ENCODE measurements at places on chromosomes 1 and 21.
A peak's percentile ranks its signal among the peaks of the same experiment; 100 is the strongest.

DNA sequence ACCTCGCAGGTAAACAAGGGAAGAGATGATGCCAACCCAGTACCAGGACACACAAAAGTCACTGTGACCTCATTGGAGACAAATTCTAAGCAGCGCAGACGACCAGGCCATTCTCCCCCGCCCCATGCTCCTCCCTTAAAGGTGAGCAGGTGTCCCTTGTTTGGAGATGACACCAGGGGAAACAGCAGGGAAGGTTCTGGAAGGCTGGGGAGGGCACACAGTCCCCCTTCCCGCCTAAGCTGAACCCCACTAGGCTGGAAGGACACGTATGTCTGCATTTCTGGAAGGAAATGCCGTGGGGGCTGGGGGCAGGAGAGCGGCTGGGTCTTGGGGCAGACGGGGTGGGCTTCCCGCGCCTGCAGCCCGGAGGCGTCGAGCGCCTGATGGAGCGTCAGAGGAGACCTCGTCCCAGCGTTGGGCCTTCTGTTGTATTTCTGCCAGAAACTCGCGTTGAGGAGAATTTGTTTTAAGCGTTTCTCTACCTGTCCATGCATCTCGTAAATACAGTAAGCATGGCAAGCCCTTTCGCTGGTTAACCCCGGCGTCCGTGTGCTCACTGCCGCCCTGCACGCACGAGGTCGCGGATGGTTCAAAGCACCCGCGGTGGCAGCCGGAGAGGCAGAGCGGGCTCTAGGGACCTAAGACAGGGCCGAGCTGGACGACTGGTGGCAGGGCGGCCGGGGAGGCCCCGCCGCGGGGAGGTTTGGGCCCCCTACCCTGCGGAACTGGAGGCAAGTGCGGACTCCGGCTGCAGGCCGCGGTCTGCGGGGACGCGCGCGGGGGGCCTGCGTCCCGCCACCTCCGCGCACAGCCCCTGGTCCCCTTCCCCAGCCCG is 1.2 kb upstream of the LHX4 start:
- DNase-seq, result no peak

GRCh38 chr1:184199438-184200085 is 148.0 kb downstream of the TSEN15 start:
- DNase-seq, result no peak

DNA sequence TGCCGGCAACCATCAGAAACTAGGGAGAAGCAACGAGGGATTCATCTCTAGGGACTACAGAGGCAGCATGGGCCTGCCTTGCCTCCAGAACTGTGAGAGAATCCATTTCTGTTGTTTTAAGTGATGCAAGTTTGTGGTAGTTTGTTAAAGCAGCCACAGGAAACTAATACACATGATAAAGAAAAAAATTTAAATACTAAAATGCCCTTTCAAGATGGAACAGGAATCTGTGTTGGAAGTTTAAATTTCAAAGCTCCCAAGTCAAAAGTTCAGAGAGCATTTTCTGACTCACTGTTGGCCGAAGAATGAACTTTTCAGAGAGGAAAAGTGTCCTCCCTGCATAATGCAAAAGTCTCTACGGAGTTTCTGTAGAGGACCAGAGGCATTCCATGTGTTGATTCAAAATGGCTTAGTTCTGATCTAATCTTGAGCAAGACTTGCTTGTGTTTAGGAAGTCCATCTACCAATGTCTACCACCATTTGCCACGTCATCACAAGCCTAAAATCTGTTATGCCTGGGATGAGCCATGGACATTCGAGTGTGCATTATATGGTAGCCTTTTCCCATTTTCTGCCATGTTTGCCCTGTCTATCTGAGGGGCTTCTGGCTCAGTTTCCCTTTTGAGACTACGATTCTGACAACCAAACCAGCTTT is 22.4 kb upstream of the ARHGAP29 start:
- DNase-seq, result no peak

GRCh38 chr1:111541721-111542120 is 38.3 kb upstream of the ADORA3 start:
- no peak for DNase-seq

GRCh38 chr1:14803002-14803789 is 204.7 kb downstream of the KAZN start:
- DNase-seq, result no peak

DNA sequence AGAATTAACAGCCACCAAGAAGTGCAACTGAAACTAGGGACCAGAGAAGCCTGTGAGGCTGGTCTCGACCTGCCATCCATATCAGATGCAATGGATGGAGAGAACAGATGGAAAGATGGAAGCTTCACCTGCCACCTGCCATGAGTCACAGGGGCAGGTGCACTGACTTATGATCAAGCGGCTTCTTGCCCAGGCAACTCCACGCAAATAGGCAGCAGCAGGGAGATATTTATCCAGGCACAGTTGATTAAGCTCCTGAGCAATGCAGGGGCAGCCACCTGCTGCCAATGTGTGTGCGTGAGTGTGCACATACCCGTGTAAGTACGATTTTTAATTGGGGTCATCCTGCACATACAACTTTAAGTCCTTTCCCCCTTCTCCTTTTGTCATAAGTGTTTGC is 174.2 kb downstream of the PTPRU start:
- DNase-seq, result no peak

- no peak for DNase-seq
Measured at GRCh38 chr1:204866051-204866596, 4.5 kb upstream of the NFASC start.

DNA sequence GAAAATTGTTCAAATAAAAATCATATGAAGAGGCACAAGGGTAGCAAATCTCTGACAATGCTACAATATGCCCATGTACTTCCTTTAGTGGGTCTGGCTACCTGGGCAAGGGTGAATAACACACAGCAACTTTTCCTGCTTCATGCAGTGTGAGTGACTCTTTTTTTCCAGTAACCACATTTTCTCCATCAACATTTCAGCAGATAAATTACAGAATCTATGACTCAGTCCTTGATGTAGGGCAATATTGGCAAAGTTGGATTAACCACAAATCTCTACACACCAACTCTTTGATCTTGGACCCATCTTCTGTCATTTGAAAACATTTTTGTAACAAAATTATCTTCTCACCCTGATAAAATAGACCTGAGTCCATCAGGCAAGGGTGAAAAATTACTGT is 31.7 kb downstream of the ERICH3 start:
- no peak for DNase-seq

DNA sequence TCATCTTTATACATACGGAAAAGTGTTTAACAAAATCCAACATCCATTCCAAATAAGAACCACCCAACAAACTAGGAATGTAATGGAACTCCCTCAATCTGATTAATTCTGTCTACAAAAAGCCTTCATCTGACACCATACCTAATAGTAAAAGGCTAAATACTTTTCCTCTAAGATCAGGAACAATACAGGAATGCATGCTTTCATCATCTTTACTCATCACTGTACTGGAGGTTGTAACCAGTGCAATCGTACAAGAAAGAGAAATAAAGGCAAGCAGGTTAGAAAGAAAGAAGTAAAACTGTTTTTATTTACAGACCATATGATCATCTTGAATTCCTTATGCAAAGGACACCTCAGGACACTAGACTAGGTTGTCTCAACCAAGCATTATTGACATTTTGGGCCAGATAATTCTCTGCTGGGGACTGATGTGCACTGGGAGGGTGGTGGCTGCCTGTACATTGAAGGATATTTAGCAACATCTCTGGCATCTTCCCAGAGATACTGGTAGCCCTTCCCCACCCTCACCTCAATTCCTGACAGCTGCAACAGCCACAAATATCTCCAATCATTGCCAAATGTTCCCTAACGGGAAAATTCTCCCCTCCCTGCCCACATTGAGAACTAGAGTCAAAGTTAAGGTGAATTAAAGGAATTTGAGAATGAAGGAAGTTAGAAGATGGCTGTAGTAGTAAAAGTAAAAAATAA is 30.6 kb upstream of the INSL5 start:
- no peak for DNase-seq

- peak; percentile 30 for DNase-seq
Measured at GRCh38 chr1:20731057-20731991, 1.2 kb downstream of the SH2D5 start.

DNA sequence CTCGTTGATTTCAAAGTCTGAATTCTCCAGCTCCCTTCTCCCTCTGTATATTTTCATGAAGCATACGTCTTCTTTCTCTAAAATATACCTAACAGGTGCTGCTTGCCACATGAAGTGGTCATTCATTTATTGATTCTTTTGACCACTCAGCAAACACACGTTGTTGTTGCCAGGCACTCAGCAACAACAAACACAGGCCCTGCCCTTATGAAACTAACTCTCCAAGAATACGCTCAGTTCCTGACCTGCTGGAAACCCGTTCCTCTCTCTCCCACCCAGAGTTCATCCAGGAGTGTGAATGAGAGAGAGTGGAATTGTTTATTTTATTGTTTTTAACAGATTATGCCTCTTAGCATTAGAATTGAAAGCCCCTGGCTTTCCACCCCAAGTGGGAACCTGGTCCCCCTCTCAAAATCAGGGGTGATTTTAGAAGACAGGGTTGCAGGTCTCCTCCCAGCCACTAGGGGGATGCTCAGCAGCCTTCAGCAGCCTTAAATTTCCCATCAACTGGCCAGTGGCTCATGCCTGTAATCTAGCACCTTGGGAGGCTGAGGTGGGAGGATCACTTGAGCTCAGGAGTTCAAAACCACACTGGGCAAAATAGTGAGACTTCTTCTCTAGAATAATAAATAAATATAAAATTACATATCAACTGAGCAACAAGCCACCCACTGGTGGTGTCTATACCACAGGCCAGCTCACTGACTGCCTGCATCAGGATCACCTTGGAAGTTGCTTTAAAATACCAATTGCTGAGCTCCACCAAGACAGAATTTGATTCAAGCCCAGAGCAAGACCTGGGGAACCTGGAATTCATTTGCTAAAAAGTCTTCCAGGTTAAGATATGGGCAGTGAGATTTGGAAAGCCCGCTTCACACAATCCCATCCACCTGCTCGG is 181.0 kb upstream of the KLHDC7A start:
- DNase-seq, result no peak

DNA sequence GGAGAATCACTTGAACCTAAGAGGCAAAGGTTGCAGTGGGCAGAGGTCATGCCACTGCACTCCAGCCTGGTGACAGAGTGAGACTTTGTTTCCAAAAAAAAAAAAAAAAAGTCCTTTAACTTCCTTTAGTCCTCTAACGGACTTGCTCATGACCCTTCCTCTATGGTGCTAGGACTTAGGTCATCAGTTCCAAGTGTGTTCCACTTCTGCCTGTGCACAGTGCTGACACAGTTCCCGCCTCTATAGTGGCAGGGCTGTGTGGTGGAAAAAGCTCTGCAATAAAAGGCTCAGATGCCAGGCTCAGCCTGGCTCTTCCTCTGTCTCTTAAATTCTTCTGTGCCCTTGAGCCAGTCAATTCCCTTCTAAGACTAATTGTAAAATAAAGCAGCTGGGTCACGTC is 22.0 kb downstream of the CC2D1B start:
- DNase-seq, result no peak

- DNase-seq, result no peak
Measured at GRCh38 chr1:195516036-195516435, 1092.2 kb downstream of the KCNT2 start.

DNA sequence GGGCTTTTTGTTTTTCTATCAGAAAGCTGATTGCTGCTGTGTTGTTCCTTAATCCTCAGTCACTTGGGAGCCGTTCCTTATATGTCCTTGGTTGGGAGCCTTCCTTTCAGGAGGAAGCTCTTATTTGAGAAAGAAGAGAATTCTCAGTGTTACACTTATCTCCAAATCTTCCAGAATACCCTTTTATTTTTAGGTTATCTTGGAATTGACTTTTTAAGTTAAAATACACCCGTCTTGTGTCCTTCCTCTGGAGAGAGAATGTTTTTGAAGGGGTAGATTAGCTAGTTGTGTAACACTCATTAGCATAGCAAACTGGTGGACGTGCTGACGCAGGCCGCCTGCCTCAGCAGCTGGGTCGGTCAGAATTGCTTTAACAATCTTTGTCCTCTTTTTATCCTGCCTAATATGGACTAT is 42.1 kb downstream of the LRRC8B start:
- DNase-seq, result no peak

GRCh38 chr1:207240325-207241101 is 81.0 kb upstream of the CD55 start:
- DNase-seq, result no peak

GRCh38 chr1:159188375-159188788 is 16.3 kb upstream of the ACKR1 start:
- no peak for DNase-seq

DNA sequence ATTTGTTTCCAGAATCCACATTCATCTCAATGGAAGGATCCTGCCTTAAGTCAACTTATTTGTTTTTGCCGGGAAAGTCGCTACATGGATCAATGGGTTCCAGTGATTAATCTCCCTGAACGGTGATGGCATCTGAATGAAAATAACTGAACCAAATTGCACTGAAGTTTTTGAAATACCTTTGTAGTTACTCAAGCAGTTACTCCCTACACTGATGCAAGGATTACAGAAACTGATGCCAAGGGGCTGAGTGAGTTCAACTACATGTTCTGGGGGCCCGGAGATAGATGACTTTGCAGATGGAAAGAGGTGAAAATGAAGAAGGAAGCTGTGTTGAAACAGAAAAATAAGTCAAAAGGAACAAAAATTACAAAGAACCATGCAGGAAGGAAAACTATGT is 2.6 kb downstream of the GADD45A start:
- DNase-seq, result no peak

DNA sequence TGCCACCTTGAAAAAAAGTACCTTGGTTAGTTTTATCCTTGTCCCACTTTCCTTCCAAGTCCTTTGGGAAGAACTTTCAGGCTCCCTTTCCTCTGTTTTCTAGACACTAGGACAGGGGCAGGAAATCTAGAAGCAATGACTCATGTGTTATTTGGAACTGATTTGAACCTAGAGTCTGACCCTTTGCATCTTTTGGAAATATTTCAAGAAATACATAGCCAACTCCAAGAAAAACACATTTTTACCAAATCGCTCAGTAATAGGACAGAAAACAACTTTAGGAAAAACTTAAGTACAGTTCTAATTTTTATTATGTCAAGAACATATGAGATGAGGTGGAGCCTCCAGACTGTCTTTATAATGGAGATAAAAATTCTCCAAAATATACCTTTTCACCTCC is 292.4 kb downstream of the PTBP2 start:
- DNase-seq, result no peak

DNA sequence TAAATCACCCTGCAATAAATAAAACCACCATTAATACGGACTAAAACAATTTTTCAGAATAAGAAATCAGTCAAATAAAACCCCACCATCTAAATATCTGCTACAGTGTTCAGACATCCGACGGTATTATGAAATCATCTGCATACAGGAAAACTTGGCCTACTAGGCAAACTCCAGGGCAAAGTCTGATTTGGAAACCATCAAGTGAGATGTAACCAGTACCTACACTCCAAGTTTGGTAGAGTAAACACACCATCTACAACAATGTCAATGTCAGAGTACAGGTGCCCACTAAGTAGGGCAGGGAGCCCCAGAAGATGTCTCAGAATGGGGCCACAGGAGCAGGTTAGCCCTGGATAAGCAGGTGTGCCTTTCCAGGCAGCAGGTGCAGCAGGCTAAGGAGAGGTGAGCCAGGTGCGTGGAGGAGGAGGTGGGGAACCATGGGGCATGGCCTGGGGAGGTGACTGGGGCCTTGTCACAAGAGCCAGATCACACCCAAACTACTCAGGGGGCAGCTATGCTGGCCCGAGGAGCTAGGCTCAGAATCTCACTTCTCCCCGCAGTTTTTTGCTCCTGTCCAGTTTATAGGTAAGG is 59.6 kb downstream of the CAPZB start:
- DNase-seq, result no peak

All from stimulated activated naive CD8-positive, alpha-beta T cell treated with anti-CD3 and anti-CD28 coated beads, Interleukin-15, amount 100 ng/mL, for 72 hours (primary cell).